Frontal cortex (tissue), 4 donors: ENCODE measurements at places on chromosomes 3 and 15.

GRCh38 chr3:151979906-151980305 lies 106.5 kb downstream of the SUCNR1 start:
- DNase-seq: no peak

GRCh38 chr3:192881159-192881786 lies 36.4 kb downstream of the MB21D2 start:
- DNase-seq: no peak

- DNase-seq: no peak
Observed at GRCh38 chr3:16468336-16469098, 45.0 kb downstream of the RFTN1 start.

GRCh38 chr3:183924956-183925355 lies 40.3 kb upstream of the PARL start:
- DNase-seq: no peak

- DNase-seq: no peak
Observed at GRCh38 chr3:115927197-115927596, 303.9 kb downstream of the GAP43 start.

DNA sequence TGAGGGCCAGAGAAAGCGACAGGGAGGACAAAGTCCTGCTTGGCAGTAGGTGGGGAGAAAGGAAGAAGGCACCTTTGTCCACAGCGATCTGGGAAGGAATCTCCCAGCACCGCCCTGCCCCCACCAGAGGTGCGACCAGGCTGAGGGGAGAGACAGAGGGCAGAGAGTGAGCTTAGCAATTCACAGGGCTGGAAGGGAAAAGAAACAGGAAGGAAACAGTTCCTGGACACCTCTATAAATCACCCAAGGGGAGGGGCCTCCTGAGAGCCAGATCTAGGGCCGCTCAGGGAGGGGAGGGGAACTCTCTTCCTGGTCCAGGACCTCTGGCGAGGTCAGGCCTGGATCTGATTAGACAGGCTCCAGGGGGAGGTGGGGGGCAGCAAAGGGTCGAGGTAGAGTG lies 35.4 kb downstream of the RNU5B-1 start:
- DNase-seq: no peak

GRCh38 chr3:79249701-79250100 lies 518.1 kb downstream of the ROBO1 start:
- no peak for DNase-seq

DNA sequence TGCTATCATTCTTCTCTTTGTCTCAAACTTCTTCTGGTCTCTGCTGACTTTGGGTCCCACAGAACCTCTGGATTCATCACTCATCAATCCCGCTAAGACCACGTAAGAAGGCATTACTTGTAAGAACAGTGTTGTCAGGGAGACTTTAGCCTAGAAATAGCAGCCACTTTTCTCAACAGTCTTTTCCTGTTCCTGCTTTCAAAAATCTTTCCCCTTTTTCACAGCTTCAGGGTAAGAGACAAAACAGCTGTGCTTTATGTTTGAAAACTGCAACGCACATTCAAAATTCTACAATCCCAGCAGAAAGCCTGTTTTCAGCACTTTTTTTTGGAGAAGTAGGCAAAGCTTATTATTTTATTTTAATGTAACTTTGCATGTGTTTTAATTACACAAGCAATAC lies 42.0 kb upstream of the FAM98B start:
- no peak for DNase-seq

GRCh38 chr15:44300572-44300971 lies 12.1 kb downstream of the GOLM2 start:
- DNase-seq: no peak

DNA sequence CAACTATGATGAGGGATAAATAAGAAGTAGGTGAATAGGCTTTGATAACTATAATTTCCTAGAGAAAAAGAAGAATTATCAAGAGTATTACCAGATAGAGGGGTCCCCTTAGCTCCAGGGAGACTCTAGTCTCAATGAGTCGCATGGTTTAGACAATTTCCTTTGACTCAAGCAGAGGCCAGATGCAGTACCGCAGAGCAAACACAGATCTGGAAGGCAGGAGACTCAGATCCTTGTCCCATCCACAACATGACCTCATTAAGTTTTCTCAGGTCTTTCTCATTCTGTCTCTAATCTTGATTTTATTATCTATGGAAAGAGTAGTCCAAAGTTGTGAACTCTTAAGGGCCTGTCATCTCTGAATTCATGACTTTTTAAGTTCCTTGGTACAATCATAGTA lies 987.9 kb downstream of the NTRK3 start:
- DNase-seq: no peak
